ENCODE measurements at places on chromosomes 4 and X.

- no peak for DNase-seq
Measured at GRCh38 chrX:38770152-38770551, 31.1 kb upstream of the MID1IP1 start.

DNA sequence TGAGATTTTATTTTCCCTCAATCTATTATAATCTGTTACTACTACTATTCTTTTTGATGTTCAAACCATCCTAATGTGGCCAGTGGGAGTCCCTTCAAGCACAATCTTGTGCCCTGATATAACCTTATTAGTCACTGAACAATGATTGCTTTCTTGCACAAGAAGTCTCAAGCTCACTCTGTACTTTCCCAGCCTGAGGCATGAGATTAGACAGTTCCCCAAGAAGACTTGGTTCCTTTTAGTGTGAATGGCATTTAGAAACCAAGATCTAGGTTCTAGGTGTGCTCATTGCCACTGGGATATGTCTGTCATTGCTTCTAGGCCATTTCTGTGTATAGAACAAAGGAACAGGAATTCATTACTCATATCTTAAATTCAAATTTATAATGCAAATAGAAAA is 28.0 kb upstream of the RBM41 start:
- no peak for DNase-seq

- no peak for DNase-seq
Measured at GRCh38 chr4:83603129-83603528, 67.2 kb downstream of the GPAT3 start.

DNA sequence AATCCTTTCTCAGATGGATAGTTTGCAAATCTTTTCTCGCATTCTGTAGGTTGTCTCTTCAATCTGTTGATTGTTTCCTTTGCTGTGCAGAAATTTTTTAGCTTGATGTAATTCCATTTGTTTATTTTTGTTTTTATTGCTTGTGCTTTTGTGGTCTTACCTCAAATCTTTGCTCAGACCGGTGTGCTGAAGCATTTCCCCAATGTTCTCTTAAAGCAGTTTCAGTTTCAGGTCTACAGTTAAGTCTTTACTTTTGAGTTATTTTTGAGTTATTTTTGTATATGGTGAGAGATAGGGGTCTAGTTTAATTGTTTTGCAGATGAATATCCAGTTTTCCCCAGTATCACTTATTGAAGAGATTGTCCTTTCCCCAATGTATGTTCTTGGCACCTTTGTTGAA is 18.2 kb upstream of the SLC25A14 start:
- DNase-seq, result no peak

DNA sequence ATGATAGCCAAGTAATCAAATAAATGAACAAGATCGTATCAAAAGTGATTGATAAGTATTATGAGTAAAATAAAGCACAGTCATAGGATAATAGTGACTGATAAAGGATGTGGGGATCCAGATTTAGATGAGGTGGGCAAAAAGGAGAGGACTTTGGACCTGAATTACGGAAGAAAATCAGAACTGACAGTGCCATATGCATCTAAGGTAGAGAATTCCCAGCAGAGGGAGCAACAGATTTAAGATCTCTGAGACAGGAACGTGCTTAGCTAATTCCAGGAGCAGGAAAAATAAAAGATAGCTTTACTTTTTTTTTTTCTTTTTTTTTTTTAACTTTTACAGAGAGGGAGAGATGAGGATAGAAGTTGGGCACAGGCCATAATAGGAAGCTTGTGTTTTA is 189.9 kb downstream of the NWD2 start:
- DNase-seq, result no peak

DNA sequence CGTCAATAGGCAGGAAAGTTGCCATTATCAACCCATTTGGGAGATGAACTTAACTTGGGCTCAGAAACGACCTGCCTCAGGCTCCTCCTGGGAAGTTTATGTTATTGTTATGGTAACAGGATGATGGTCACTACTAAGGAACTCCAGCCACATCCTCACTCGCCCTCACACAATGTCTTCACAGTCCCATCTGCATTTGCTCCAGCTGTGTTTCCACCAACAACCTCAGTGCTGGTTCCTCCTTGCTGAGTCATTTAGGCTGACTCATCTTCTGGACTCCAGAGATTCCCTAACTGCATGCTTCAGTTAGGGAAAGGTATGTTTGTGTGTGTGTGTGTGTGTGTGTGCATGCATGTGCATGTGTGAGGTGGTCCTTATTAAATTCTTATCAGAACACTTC is 293.4 kb upstream of the BOD1L1 start:
- DNase-seq, result no peak

GRCh38 chr4:71406459-71406963 is 67.7 kb downstream of the SLC4A4 start:
- DNase-seq, result no peak

GRCh38 chr4:5357870-5358269 is 306.6 kb downstream of the STK32B start:
- DNase-seq, result no peak

All from CD4-positive, alpha-beta T cell treated with Interleukin-6 for 4 hours (primary cell).